ENCODE measurements at places on chromosomes 4 and X.

DNA sequence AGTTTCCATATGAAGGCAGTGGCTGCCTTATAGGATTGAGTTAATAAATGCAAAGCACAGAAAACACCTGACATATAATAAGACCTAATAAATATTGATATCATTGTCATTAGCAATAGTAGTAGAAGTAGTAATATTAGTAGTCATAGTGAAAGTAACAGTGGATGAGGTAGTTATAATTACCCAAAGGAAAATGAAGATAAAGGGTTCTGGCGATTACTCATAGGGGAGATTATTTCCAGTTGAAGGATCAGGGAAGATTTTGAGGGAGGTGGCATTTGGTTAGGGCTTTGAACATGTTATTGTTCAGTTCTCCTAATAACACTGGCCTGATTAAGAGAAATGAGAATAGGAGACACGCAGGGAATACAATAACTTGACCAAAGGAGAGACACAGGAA is 131.9 kb upstream of the GPRIN3 start:
- no peak for DNase-seq

DNA sequence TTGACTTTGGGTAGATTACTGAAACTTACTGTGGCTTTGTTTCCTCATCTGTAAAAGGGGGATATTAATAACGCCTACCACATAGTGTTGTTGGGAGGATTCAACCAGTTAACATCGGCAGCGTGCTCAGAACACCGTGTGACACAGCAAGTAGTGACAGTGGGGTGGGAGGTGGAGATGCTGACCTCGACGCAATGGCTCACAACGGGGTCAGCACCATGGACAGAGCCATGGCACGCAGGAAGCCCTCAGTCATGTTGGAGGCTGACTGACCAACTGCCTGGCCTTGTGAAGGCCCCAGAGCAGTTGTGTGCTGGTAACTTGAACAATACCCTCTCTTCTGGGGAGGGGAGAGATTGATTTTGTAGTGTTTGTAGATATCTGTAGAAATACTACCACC is 93.2 kb downstream of the WFS1 start:
- no peak for DNase-seq

DNA sequence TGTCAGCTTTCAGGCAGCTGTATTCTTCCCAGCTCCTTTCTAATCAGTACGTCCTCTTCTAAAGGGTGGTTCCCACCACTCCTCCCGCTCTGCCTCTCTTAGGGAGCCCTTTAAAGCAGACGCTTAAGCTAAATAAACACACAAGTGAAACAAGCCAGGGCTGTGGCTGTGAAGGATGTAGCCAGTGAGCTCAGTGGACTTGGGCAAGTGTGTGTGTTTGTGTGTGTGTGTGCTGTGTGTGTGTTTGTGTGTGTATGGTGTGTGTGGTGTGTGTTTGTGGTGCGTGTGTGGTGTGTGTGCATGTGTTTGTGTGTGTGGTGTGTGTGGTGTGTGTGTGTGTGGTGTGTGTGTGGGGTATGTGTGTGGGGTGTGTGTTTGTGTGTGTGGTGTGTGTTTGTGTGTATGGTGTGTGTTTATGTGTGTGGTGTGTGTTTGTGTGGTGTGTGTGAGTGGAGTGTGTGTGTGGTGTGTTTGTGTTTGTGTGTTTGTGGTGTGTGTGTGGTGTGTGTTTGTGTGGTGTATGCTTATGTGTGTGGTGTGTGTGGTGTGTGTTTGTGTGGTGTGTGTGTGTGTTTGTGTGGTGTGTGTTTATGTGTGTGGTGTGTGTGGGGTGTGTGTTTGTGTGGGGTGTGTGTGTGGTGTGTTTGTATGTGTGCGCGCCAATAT is 283.3 kb downstream of the PTTG2 start:
- peak; percentile 0 for DNase-seq

DNA sequence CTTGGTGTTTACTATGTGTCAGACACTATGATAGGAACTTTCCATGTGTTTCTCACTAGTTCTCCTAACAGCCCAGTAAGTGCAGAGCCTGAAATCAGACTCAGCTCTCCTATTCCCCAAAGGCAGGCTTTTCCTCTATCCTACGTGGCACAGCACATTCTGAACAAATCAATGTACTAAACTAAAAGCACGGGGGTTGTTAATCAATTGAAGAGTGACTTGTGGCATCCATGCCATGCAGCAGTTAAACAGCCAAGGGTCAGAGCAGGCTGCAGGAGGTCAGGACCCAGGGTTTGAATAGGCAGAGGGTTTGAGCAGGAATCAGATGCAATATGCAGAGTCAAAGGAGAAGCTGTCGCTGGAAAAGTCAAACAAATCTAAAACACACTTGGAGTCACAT is 289.7 kb upstream of the LDB2 start:
- no peak for DNase-seq

DNA sequence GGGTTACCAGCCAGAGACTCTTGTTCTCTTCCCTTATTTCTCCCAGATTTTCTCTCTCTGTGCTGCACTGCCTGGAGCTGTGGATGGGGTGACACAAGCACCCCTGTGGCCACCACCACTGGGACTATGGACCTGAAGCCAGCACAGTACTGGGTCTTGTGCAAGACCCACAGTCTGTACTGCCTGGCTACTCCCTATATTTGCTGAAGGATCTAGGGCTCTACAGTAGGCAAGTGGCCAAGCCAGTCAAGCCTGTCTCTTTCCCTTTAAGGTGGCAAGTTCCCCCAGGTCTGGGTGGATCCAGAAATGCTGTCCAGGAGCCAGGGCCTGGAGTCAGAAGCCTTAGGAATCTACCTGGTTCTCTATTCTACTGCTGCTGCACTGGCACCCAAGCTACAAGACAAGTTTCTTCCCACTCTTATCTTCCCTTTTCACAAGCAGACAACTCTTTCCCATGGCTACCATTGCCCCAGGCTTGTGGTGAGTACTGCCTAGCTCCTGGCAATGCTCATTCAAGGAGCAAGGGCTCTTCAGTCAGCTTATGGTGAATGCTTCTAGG is 28.4 kb upstream of the CT47A1 start:
- DNase-seq = no peak

- no peak for DNase-seq
These were observed 93.9 kb downstream of the MID1 start for GRCh38 chrX:10526451-10526850.

DNA sequence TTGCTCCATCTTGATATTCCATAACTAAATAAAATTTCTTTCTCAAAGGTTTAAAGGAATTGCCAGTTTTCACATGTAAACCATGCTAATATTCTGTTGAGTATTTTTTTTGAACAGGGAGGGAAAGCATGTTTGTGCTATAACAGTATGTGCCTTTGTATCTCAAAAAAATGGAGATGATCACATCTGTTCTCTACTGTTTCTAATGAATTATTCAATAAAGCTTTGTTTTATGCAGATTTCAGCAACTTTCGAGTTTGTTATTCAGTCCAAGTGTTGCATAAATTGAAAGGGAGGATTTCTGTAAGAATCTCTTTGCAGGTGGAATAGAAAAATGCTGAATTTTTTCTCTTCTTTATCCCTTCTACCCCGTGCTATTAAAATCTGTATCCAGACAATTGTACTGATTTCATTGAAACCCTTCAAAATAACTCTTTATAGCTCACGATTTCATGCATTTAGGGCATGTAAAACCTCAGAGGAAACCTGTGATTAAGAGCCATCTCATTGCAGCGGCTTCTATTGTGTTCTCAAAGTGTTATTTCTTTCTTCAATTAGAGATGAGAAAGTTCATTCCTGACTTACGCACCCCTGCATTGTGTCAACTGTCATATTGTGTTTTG is 42.1 kb downstream of the NEIL3 start:
- no peak for DNase-seq

DNA sequence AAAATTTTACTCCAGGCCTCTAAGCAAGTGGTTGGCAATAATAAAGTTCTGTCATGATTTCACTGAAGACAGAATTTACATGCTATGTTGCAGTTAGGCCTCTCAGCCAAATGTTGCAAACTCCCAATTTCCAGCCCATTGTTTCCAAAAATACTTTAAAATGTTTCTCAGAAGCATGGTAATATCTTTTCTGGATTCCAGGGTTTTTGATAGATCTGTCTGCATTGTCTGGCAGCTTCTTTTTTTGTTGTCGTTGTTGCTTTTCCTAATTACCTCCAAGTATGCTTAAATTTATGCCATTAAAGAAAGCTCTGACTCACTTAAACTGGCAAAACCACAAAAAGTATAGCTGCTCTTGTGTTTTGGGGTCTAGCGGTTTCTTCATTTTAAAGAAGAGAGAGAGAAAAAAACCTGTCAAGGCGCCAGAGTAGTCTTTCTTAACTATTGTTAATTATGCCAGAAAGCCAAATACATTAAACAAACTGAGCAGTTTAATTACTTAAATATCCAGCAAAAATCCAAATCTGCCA is 97.0 kb downstream of the AGTR2 start:
- DNase-seq = no peak
